Neuronal stem cell (in vitro differentiated cells): ENCODE measurements at places on chromosomes 3 and 15.
A peak's percentile ranks its signal among the peaks of the same experiment; 100 is the strongest.

DNA sequence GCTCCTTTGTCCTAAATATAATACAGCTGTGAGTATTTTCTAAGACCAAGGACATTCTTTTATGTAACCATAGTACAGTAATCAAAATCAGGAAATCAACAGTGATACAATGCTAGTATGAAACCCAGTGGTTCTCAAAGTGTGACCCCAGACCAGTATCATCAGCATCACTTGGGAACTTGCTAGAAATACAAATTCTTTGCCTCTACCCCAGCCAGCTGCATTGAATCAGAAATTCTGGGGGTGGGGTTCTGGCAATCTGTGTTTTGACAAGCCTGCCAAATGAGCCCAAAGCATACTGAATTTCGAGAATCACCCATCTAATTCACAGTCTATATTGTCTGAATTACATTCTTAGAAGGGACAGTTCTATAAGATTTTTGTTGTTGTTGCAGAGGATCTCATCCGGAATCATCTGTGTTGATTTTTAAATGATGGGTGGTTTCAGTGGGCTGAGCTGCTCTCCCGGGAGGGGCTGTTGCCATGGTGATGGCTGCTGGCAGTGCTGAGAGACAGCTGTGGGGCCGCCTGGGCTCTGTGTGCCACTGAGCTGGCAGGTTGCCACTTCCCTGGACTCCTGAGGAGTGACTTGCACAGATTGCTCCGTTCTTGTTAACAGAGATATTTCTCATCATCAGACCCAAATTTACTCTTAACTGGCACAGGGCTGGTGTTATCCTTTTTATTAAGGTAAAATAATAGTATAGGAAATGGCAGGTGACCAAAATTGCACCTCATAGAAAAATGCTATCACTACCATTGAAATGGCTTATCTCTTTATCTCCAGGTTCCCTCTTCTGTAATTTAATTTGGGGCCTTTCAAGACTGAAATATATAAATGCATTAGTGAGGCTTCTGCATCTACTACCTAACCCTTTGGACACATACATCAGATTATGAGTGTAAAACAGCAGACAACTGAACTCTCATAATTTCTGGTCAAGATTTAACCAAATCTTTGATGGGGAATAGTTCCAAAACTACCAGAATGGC lies 56.5 kb downstream of the NEK11 start:
- DNase-seq = no peak

GRCh38 chr3:52851348-52851747 lies 16.5 kb upstream of the MUSTN1 start:
- DNase-seq = peak; percentile 56

- DNase-seq = no peak
Measured at GRCh38 chr3:112672716-112673541, 32.0 kb upstream of the CCDC80 start.

DNA sequence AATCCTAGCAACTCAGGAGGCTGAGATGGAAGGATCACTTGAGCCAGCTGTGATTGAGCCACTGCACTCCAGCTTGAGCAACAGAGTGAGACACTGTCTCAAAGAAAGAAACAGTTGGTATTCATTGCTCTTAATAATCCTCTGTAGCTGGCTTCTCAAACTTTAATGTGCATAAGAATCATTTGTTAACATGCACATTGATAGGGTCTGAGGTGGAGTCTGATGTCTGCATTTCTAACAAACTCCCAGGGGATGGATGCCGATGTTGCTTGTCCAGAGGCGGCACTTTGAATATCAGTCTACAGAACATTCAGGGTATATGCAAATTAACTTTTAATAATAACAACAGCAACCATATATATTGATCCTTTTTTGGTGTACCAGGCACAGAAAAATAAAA lies 39.9 kb downstream of the NKIRAS1 start:
- DNase-seq = no peak

GRCh38 chr3:1227111-1227510 lies 134.3 kb downstream of the CNTN6 start:
- DNase-seq = no peak

DNA sequence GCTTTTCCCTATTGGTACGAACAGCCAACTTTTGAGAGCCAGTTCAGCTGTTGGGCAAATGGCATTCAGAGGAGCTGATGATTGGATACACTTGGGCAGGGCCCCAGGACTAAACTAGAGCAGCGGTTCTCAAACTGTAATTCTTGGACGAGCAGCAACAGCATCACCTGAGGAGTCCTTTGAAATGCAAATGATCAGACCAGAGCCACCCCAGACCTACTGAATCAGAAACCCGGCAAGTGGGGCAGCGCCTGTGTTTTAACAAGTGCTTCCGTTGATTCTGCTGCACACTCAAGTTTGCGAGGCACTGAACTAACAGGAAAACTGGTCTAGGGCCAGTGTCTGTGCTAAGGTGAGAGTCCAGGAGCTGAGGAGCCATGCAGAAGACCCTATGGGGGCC lies 239.7 kb downstream of the UACA start:
- no peak for DNase-seq

- DNase-seq = no peak
Measured at GRCh38 chr15:32979710-32980109, 214.8 kb downstream of the FMN1 start.

- no peak for DNase-seq
Measured at GRCh38 chr3:47877290-47877689, 74.4 kb downstream of the DHX30 start.

DNA sequence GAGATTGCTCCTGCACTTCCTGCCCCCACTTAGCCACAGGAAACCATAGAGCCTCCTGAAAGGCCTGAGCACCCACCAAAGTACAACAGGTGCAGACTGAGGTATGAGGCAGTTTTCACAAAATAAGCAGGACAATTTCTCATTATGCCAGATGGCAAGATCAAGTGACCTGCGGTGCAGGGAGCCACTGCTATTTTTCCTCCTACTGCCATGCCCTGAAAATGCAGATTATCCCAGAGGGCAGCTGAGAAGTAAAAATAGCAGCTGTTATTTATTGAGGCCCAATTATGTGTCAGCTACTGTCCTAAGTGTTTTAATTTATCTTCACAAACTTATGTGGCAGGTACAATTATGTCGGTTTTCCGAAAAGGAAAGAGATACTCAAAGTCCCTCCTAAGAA lies 209.5 kb upstream of the ST8SIA2 start:
- no peak for DNase-seq

GRCh38 chr3:197511130-197511529 lies 44.6 kb downstream of the BDH1 start:
- no peak for DNase-seq

- DNase-seq = no peak
Measured at GRCh38 chr3:194315965-194316361, 35.2 kb downstream of the CPN2 start.

GRCh38 chr15:46713045-46713444 lies 1004.3 kb upstream of the SEMA6D start:
- DNase-seq = no peak

DNA sequence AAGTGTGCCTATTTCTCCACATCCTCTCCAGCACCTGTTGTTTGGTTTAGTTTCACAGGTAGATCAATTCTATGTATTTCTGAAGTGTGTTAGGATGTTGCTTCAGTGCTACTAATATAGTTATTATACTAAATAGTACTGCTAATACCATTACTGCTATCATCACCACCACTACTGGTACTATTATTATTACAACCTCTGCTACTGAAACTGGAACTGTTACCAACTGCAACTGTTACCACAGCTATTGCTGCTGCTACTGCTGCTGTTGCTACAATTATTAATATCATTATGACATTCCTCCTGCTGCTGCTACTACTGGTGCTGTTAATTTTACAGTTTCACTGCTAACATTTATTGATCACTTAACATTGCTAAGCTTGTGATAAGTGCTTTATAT lies 8.3 kb upstream of the LMOD3 start:
- DNase-seq = no peak

GRCh38 chr3:187165144-187165543 lies 25.8 kb upstream of the RPL39L start:
- DNase-seq = peak; percentile 69

- DNase-seq = no peak
Measured at GRCh38 chr3:168048414-168049330, 47.1 kb downstream of the GOLIM4 start.

DNA sequence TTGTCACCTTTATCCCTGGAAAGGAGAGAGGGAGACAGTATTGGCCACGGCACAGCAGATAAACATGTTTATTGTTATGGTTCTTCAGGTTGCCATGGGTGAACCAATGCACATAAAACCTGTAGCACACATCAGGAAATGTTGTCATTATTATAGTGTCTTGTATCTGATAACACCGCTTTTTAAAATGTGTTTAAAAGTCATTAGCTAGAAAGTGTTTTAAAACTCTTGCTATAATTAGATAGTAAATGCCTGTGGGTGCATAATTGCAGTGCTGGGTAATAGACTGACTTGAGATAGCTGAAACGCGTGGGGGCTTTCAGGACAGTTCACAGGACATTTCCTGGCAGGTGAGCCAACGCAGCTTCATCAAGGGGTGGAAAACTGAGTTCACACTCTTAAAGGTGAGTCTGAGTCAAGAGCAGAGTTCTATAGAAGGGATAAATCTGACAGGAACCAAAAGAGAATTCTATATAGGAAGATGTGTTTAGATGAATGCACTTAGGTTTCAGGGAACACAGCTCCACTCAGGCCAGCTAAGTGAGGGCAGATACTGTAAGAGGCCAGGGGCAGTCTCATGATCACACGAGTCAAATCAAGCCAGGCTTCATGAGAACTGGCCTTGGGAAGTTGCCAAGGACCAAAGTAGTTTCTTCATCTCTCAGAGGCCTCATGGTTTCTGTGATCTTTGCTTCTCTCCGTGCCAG lies 35.6 kb upstream of the PPP4R2 start:
- DNase-seq = no peak

DNA sequence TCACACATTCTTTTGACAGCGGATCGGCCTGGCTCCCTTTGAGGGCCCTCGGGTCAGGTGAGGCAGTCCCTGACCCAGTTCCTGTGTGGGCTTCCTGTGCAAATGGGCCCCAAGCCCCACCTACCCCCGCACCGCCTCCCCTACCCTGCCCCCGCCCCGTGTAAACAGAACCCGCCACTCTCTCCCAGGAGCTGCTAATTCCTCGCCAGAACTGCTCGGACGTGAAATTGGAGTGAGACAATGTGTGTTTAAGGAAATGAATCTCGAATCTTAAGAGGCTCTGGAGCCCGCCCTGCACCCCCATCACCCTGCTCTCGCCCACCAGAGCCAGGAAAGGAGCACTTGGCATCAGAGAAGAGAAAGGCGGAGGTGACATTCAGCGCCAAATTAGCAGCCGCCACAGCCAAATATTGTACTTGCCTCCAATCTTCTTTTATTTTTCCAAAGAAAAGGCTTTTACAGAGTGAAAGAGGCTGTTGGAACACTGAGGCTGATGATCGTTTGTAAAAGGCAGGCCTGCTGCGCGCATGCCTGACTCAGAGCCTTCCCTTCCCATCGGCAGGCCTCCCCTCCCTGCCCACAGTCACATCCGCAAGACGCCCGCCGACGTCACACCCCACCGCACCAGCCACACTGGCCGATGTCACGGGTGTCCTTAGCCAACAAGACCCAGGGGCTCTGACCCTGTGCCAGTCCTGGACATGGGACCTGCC lies 53.1 kb downstream of the CACNA2D2 start:
- no peak for DNase-seq

- DNase-seq = no peak
Measured at GRCh38 chr3:179404307-179404706, 47.0 kb downstream of the GNB4 start.

DNA sequence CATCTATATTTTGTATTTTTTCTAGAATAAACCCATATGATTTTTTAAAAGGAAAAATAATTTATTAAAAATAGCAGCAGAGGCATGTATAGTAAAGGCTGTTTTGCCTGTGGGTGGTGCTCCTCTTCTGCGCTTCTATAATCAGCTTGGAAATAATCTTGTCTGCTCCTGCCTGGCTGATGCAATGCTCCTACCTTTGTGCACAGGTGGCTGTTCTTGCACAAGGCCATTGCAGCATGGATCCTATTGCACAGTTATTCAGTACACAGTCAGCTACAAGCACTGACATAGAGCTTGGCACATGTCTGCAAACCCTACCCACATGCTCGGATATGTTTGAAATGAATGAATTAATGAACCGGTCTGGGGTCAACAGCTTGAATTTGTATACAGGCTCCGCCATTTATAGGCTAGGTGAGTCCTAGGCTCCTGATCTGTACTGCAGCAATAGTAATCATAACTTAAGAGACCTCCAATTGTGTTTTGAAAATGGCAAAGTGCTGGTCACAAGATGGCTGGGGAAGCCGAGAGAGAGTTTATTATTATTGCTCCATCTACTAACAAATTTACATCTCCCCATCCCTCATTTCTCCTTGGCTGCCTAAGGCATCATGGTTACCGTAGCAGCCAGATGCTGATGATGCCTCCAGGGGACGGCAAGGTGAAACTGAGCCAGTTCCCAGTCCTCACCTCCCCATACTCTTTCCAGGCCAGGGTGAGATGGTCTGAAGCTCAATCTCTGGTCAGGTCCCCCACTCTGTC lies 532 bp upstream of the RTP1 start:
- no peak for DNase-seq

DNA sequence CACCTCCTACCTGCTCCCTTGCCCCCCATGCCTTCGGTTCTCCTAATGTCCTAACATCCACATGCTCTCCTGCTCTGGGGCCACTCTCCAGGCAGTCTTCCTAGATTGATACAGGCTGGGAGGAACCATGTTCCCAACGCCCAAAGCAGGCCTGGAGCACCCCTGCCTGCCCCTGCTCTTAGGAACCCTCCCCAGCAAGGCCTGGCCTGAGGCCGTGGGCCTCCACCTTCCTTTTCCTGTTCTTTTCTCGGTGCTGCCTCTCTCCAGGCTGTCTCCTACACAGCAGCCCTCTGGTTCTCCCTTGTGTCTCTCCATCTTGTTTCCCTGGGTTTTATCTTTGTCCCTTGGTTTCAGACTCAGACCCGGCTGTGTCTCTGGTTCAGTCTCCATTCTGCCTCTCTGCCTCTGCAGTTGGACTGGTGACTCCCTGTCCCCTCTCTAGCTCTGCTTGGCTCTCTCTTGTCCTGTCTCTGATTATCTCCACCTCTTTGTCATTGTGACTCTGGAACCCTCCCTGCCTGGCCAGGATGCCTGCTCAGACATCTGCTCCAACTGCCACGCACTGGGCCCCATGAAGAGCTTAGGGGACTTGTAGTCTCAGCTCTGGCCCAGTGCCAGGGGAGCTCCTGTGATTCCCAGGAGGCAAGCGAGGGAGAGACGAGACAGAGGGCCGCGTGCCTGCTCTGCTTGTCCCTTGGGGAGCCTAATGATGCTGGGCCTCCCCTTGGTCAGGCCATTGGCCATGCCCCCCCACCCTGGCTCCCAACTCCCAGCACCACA lies 26.0 kb upstream of the RPL29 start:
- no peak for DNase-seq
